ENCODE measurements at places on chromosomes 6 and 20. TPM values are rescaled to one million over a fixed set of nuclear protein-coding genes. Genes with fewer than 3 reads are reported as not detected.

- H3K4me1 ChIP-seq = no peaks in the 10 kb centered on the region
- no peaks in the 10 kb centered on the region for H3K36me3 ChIP-seq
- no peak overlapping the region for H3K4me3 ChIP-seq
- H3K27ac ChIP-seq = no peak overlapping the region
Measured at GRCh38 chr6:96110878-96111277, 95.1 kb downstream of the FUT9 start.

DNA sequence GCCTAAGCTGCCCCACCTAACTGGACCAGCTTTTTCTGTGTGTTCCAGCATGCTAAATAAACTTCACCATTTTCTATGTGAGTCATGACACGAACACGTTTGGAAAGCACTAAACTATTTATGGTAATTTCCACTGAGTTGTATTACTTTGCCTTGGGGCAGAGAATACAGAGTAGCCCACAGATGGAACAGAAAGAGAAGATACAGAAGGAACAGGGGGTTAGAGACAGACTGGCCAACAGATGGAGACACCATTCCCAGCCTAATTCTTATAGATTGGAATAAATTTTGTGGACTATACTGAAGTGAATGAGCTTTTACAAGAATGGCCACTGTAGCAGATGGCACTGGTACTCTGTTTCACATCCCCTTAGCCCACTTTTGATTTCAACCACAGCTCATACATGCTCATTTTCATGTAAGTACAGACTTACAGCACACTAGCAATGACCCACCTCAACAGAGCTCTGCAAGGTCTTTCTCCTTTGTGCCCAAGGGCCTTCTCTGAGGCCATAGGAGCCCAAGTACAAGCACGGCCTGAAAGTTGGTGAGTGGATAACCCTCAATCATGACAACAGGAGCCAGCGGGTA, 13.1 kb upstream of the NT5DC1 start:
- no peaks in the 10 kb centered on the region for H3K4me1 ChIP-seq
- H3K36me3 ChIP-seq = no peaks in the 10 kb centered on the region
- no peak for DNase-seq
- peaks cover 3% of the 10 kb centered on the region for H3K27me3 ChIP-seq
- H3K27ac ChIP-seq = no peak overlapping the region

DNA sequence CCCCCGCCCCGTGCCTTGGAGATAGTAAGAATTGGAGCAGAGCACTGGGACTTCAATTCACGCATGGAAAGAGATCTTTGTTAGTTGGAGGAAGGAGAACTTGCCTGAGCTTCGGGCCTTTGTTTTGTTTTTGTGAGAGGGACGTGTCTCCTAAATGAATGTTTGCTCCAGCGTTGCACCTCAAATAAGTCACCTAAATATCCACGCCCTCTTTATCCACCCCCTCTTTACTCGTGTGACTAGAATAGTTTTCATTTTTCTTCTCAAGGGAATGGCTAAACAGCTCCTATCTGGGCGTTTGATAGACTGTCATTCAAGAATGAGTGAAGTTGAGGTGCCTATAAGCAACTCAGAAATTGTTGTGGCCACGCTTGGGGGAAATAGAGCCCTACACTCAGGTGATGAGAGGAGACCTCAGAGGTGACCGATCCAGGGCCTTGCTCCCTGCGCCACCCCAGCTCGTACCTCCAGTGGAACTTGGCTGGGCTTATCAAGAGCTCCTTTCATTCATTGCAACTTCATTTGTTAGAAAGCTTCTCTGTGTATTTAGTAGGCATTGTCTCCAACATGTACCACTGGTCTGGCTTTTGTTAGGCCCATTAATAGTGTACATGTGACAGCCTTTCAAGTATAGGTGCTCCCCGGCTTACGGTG, 861 bp downstream of the PCMTD2 start:
- H3K36me3 ChIP-seq = peaks cover 12% of the 10 kb centered on the region
- H3K4me1 ChIP-seq = peaks cover 49% of the 10 kb centered on the region
- H3K27me3 ChIP-seq = peaks cover 8% of the 10 kb centered on the region
- H3K4me3 ChIP-seq = peak overlapping the region; percentile 82

GRCh38 chr6:39665861-39666260, 59.3 kb downstream of the KIF6 start:
- H3K27me3 ChIP-seq = peaks cover 27% of the 10 kb centered on the region
- H3K36me3 ChIP-seq = no peaks in the 10 kb centered on the region
- no peaks in the 10 kb centered on the region for H3K4me1 ChIP-seq
- no peak overlapping the region for H3K4me3 ChIP-seq
- no peak overlapping the region for H3K27ac ChIP-seq

GRCh38 chr6:168674595-168674994, 233.6 kb downstream of the SMOC2 start:
- H3K27me3 ChIP-seq = peaks cover 4% of the 10 kb centered on the region

DNA sequence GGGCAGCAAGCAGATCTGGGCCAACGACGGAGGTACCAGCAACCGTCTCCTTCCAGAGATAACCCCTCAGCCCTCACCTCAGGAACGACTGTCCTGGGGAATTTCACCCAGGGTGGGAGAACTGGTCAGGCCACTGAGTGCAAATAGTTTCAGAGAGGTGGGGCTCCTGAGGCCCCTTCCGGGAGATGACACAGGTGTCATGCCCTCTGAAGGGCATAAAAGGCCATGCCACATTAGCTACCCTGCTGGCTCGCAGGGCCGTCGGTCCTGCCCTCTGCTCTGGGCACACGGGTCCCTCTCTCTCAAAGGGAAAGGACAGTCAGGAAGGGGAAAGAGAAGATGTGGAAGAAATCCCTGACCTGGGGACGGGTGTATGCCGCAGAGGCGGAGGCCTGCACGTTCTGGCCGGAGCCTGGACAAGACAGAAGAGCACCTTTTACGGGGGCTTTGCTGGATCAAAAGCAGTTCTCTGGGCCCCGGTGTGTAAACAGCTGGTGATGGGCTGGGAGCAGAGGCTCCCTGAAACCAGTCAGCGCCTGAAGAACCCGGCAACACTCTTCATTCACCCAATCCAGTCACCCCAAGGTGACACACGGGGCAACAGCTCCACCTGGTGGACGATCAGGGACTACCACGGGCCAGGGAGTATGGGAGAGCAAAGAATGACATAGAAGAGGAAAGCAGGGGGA, 6.4 kb upstream of the TAF8 start:
- H3K27me3 ChIP-seq = no peaks in the 10 kb centered on the region
- peak overlapping the region; percentile 99 for H3K27ac ChIP-seq
- peak overlapping the region; percentile 75 for H3K4me3 ChIP-seq
- peaks cover 4% of the 10 kb centered on the region for H3K36me3 ChIP-seq
- peaks cover 83% of the 10 kb centered on the region for H3K4me1 ChIP-seq

DNA sequence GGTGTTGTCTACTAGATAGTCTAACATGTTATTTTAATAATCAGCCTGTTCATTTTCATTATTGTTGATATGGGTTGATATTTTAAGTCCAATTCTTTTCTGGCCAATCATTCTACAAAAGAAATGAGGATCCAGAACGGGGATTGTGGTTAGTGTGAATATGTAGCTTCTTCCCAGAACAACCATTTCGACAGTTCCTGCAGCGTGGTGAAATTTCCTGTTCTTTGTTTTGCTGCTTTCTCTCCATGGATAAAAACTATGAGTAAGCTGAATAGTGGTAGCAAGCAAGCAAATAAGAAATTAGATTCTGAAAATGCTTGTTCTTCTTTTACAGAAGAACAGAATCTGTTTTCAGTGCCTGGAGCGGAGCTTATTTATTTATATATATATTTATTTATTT, 65.5 kb upstream of the F13A1 start:
- H3K27ac ChIP-seq = no peak overlapping the region
- no peak overlapping the region for H3K4me3 ChIP-seq
- peaks cover 6% of the 10 kb centered on the region for H3K4me1 ChIP-seq
- H3K36me3 ChIP-seq = no peaks in the 10 kb centered on the region
- DNase-seq = no peak
- no peaks in the 10 kb centered on the region for H3K27me3 ChIP-seq

DNA sequence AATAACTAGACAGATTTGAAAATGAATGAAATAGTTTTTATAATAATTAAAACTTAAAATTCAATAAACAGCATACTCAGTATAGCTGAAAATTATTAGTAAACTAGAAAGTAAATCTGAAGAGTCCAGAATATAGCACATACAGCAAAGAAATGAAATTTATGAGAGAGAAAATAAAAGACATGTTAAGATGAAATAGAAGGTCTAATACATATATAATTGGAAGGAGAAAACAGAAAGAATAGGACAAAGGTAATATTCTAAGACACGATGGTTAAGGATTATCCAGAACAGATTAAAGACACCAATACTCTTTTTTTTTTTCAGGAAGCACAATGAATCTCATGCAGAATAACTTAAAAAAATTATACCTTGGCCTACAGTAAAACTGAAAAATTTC, 69.0 kb downstream of the SESN1 start:
- DNase-seq = no peak
- no peak overlapping the region for H3K4me3 ChIP-seq
- H3K27ac ChIP-seq = peak overlapping the region; percentile 27
- peaks cover 19% of the 10 kb centered on the region for H3K4me1 ChIP-seq

DNA sequence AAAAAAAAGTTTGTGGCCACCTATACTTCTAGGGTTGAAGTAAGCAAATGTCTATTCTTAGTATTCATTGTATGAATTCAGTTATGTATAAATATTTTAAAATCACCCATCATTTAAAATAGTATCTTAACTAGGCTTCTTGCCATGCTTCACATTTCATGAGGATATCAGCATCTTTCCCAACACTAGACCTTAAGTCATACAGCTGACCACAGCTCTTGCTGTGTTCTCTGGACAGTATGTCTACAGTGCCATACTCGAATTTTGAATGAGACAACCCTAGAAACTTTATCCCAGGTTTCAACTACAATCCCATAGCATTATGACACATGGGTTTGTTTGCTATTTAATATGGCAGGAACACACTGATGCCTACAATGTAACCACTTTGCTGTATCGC, 5.2 kb downstream of the TXNDC5 start:
- H3K4me3 ChIP-seq = no peak overlapping the region
- no peak overlapping the region for H3K27ac ChIP-seq
- no peaks in the 10 kb centered on the region for H3K27me3 ChIP-seq
- H3K4me1 ChIP-seq = peaks cover 14% of the 10 kb centered on the region

DNA sequence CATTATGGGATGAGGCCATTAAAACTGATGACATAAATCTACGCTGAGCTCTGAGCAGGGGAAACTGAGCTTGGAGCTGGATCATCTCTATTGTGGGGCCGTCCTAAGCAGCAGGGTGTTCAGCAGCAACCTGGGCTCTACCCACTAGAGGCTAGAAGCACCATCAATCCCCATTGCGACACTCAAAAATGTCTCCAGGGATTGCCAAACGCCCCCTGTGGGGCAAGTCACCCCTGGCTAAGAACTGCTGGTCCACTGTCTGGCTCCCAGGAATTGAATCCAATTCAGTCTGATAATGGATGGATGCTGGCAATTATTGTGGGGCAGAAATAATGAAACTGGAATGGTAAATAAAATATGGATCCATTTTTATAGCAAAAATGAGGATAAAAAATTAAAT, 38.2 kb downstream of the PMEPA1 start:
- no peak overlapping the region for H3K4me3 ChIP-seq
- peaks cover 17% of the 10 kb centered on the region for H3K4me1 ChIP-seq

- no peaks in the 10 kb centered on the region for H3K36me3 ChIP-seq
- H3K27me3 ChIP-seq = peaks cover 3% of the 10 kb centered on the region
- DNase-seq = no peak
- no peak overlapping the region for H3K4me3 ChIP-seq
- H3K27ac ChIP-seq = no peak overlapping the region
- H3K4me1 ChIP-seq = no peaks in the 10 kb centered on the region
Measured at GRCh38 chr6:22353101-22353500, 56.3 kb upstream of the PRL start.

DNA sequence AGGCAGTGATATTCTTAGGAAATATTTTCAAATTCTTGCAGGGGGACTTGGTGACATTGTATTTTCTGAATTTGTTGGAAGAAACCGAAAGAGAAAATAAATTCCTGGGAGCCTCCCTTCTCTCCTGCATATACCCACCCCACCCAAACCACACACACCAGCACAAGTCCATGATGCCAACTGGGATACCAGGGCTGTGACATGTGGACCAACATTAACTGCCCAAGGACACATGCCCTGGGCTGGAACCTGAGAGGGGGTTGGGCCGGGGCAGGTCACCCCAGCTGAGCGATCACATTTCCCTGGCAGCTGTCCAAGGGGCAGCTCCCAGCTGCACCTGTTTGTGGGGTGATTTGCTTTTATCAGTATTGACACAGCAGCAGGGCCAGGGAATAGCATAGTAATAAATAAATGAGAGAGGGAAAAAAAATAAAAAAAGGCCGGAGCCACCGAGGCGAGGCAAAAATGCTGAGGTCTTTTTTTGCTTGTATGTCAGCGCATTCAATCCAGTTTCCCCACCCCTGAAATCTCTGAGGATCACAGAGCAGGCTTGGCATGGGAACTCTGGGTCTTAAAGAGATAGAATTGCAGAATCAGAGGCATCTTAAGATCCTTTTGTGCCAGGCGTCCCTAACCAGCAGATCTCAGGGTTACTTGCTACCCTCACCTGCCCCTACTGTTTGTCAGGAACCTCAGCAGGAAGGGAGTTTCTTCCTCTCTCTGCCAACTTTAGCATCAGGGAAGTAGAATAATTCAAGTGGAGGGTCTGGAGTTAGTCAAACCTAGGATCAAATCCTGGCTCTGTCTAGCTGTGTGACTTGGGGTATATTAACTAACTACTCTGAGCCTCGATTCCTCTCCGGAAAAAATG, 66.5 kb upstream of the PIM1 start:
- no peaks in the 10 kb centered on the region for H3K36me3 ChIP-seq
- H3K4me1 ChIP-seq = peaks cover 21% of the 10 kb centered on the region
- DNase-seq = peak; percentile 15
- H3K27ac ChIP-seq = peak overlapping the region; percentile 67
- H3K4me3 ChIP-seq = peak overlapping the region; percentile 65
- H3K27me3 ChIP-seq = no peaks in the 10 kb centered on the region

DNA sequence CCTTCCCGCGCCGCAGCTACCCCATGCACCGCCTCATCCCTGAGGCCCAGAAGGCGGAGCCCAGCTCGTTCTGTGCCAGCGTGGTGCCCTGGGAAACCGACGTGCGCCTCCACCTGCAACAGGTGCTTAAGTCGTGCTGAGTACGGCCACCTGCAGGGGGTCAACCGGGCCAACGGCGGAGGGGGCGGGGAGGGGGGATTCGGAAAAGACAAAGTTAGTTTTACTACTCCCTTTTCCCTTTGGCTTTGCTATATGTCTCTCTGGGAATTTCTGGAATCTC, 168.9 kb downstream of the CDK19 start:
- no peaks in the 10 kb centered on the region for H3K27me3 ChIP-seq
- no peak for DNase-seq
- H3K36me3 ChIP-seq = peaks cover 10% of the 10 kb centered on the region
- no peak overlapping the region for H3K4me3 ChIP-seq

DNA sequence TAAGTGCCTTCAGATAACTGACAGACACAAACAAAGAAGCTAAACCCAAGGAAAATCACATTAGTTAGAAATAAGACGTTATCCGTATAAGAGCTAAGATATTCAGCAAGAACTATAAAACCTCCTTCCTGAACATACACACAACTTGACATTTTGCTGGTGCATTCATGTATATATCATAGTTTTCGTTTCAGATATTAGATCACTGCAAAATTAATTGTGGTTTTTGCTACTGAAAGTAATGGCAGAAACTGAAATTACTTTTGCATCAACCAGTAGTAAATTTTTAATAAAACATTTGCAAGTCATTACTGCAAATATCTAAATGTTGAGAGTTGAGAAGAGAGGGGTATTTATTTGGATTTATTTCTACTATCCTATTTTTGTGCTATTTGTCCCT, 26.1 kb upstream of the KCNQ5 start:
- no peak for DNase-seq
- H3K27ac ChIP-seq = no peak overlapping the region
- no peaks in the 10 kb centered on the region for H3K36me3 ChIP-seq
- H3K4me3 ChIP-seq = no peak overlapping the region
- peaks cover 5% of the 10 kb centered on the region for H3K4me1 ChIP-seq
- peaks cover 9% of the 10 kb centered on the region for H3K27me3 ChIP-seq

Gene SLC22A7
- not detected for total RNA-seq

Gene ENPP5
- 0.40 TPM for total RNA-seq

Gene GHRH
- total RNA-seq = not detected

Gene SYCP2L
- 0.32 TPM for total RNA-seq

Gene SLC2A10
- total RNA-seq = not detected

Gene LAMP5
- not detected for total RNA-seq

Gene MEP1A
- not detected for total RNA-seq

All from activated CD8-positive, alpha-beta T cell treated with anti-CD3 and anti-CD28 coated beads for 36 hours (primary cell).